T1000 (cell line): ENCODE measurements at places on chromosomes 3 and 15.

GRCh38 chr3:194657439-194657838, 14.6 kb downstream of the LSG1 start:
- DNase-seq, result no peak

DNA sequence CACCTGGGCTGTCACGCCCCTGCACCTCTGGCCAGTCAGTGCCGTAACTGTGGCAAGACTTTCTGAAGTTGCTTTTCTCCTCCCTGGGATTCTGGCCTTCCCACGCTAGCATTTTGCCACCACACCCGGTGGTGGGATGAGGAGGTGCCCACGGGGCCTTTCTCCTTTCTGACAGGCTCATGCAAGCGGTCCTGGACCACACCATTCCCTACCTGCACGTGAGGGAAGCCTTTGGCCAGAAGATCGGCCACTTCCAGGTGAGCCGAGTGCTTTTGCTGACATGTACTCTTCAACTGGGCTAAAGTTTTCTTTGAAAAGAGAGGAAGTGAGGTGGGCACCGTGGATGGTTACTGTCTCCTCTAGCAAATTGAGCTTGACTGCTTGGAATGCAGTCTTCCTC, 9.6 kb downstream of the IVD start:
- no peak for DNase-seq

- no peak for DNase-seq
These were observed 1.9 kb downstream of the OSBPL10 start for GRCh38 chr3:31979001-31979697.

DNA sequence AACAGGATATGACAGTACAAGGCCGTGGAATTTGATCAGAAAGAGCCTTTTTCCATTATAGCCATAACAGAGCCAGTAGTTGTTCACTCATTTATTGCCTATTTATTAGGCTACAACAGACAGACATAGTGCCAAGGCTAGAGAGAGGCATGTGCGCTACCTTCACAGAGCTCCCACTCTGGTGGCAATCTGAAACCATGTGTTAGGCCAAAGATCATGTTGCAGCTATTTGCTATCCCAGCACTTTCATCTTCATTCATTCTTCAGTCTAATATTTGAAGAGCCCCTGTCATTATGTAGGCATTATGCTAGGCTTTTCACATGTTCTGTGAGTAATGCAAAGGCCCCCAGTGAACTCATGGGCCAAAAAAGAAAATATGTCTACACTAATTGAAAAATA, 404.8 kb downstream of the IGSF11 start:
- no peak for DNase-seq

DNA sequence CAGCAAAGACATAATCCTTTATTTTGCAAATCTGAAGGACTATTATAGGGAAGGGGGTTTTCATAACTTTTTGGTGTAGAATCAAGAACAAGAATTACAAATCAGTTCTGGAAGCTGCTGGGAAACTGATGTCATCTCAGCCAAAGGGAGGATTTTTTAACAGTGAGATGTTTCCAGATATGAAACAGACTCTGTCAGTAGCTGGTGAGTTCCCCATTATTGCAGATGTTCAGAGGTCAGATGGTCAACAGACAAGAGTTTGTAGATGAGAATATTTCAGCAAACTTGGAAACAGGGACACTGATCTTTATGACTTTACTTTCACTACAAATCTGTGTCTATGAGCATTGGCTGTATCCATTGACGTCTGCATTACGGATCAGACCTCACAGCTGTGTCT, 71.9 kb upstream of the LPP start:
- DNase-seq, result no peak
